Effector CD8-positive, alpha-beta T cell (primary cell): ENCODE measurements at places on chromosomes 11 and 22.

- no peak for DNase-seq
These were observed 92.1 kb downstream of the PKNOX2 start for GRCh38 chr11:125256541-125257189.

DNA sequence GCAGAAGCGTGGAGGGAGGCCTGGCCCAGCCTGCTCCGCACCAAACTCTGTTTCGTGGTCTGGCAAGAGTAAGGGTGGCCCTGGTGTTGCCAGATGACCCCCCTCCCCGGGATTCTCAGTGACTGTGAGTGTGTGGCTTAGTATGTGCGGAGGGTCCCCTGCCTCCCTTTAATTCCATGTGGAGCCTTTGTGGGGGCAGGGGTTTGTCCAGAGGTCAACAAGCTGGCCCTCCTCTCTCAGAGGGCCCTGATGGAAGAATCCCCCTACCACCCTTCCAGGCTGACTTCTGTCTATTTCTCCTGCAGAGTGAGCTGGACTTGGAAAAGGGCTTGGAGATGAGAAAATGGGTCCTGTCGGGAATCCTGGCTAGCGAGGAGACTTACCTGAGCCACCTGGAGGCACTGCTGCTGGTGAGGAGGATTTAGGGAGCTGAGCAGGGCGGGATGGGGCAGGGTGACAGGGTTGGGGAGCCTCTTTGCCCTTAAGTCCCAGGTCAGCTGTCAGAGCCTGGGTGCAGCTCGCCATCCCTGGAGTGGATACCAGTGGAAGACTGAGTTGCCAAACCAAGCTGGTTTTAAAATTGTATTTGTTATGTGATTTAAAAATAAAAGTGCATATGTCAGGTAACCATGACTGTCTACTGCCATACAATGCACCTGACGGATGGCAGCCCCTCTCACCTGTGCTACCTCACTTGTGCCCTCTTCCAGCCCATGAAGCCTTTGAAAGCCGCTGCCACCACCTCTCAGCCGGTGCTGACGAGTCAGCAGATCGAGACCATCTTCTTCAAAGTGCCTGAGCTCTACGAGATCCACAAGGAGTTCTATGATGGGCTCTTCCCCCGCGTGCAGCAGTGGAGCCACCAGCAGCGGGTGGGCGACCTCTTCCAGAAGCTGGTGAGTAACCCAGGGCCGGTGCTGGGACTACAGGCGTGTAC lies 80.6 kb downstream of the BCR start:
- DNase-seq = no peak

GRCh38 chr11:5865826-5866225 lies 8.3 kb upstream of the OR52E8 start:
- DNase-seq = no peak

GRCh38 chr11:94169930-94170545 lies 41.4 kb downstream of the PANX1 start:
- DNase-seq = no peak

DNA sequence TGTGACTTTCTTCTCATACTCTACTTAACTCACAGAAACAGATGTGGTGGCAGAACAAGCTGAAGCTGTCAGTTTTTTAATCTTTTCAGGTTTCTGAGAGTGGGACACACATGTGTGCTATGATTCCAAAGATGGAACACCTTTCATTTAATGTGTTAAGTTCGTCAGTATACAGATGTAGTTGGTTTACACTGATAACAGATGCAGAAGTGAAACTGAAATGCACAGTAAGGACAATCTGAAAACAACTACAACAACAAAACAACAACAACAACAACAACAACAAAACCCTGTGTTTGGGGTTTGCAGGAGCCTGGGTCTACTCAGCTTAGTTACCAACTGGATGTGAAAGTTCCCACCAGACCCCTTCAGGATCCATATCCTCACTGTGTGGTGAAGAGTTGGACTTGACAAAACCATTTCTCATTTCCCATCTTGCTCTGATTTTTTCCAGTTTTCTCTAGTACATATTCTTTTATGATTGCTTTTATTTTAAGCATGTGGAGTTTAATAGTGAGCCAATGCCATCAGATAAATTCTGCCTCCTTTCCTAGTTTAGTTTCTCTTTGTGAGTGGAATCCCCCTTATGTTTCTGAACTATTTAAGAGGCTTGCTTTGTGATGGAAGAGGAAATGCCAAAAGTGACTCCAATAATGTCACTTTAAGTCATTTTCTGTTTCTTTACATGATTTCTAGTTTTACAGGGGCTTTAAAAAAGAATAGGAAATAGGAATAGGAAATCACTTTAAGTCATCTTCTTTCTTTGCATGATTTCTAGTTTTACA lies 47.8 kb downstream of the ARHGAP42 start:
- no peak for DNase-seq

- peak; percentile 19 for DNase-seq
These were observed 15.8 kb downstream of the TMEM258 start for GRCh38 chr11:61776561-61777075.

DNA sequence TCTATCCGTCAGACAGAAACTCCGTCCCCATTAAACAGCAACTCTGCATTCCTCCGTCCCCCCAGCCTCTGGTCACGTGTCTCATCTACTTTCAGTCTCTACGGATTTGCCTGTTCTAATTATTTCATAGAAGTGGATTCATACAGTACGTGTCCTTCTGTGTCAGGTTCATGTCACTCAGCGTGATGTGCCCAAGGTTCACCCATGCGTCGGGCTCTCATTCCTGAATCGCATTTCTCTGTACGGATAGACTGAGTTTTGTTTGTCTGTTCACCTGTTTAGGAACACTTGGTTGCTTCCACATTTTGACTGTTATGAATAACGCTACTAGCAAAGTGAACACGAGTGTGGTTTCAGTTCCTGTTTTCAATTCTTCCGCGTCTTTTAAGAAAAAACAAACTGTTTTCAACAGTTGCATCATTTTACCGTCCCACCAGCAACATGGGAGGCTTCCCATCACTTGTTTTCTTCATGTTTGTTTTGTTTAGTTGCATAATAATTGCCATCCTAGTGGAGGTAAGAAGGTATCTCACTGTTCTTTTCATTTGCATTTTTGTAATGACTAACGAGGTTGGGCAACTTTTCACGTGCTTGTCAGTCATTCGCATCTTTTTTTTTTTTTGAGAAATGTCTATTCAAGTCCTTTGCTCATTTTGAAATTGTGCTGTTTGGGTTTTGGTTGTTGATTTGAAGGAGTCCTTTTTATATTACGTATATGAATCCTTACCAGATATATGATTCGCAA lies 8.9 kb upstream of the NLRP6 start:
- no peak for DNase-seq

- no peak for DNase-seq
These were observed 100.5 kb downstream of the RASSF10 start for GRCh38 chr11:13109616-13110015.
